ENCODE measurements at places on chromosomes 1 and 21. TPM values are rescaled to one million over a fixed set of nuclear protein-coding genes. Genes with fewer than 3 reads are reported as not detected.

GRCh38 chr1:154342836-154343472 is 17.6 kb downstream of the ATP8B2 start:
- no peak for DNase-seq

Gene C1orf87
- total RNA-seq: not detected

Gene TRIM62
- 7.3 TPM for total RNA-seq

DNA sequence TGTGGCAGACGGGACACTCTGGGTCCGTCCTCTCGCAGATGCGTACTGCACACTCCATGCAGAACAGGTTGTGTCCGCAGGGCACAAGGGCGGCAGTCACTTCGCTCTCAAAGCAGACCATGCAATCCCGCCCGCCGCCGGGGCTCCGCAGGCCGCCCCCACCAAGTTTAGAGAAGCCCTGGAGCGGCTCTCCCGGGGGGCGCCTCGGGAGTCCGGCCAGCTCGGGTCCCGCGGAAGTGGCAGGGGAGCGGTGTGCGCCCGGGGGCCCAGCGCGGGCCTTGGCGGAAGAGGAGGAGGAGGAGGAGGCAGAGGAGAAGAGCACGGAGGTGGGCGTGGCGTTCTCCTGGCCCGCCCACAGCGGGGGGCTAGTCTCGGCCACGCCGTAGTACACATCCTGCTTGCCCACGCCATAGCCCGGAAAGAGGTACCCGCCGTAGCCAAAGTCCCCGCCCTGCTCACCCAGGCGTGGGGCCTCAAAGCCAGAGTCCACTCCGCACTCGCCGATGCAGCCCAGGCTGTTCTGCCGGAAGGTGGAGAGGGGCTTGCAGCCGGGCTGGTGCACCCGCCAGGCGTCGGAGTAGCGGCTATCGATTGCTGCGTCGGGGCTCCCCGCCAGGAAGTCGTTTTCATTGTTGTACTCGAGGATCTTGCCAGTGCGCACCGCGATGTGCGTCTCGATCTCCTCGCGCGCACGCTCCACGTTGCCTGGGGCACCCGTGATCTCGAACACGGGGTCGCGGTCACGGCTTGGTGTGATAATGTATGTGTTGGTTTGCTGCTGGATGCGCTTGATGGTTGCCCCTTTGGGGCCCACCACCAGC is 5.4 kb downstream of the MEX3A start:
- no peak for DNase-seq

- DNase-seq: no peak
These were observed 73.3 kb downstream of the ARID4B start for GRCh38 chr1:235254721-235255120.

DNA sequence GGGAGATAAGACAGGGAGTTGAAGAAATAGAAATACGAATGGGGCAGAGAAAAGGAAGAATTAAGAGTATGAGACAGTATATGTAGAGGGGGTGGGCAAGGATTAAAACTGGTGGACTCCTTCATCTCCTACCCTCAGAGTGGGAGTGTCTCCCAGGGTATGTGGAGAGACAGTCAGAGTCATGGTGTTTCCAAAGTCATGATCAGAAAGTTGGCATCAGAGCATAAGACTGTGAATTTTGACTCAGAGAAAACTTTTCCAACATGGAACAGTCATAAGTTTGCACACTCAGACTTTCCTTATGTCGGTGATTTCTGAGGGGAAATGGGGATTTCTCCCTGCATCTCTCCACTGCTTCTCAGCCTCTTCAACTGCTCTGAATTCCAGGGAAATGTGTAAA is 2.4 kb downstream of the CD84 start:
- DNase-seq: no peak

Gene GJB4
- not detected for total RNA-seq

Gene SLC37A1
- total RNA-seq: 11.1 TPM

DNA sequence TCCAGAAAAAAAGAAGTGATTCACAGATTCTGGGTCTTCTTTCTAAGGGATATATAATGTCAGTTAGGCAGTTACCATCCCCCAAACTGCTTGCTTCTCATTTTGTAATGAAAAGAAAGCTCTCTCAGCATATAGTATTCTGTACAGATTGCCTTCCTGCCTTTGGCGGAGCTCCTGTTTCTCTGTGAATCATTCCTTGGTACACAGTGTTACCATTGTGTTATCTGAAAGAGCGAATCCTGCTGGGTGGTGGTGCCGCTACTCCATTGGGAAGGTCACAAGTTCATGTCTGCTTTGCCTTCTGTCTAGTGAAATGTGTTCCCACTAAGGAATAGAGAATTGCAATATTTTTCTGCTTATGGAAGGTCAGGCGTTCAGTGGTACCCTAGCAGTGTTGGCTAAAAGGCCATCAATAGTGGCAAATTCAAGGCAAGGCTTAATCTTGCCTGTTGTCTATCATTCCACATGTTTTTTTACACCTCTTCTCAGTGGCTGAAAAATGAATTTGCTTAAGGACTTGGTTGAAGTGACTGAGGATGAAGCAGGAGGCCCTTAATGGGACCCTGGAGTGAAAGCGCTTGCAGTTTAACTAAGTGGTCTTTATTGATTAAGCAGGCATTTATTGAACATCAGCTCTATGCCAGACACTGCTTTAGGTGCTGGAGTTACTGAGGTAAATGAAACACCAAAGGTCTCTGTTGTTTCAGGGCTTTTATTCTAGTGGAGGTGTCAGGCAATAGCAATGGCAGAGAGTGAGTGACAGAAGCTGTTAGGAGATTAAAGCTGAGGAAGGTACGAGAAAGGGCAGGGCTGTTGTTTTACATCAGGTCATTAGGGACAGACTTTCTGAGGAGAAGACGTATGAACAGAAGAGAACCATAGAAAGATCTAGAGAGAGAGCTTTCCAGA is 186.7 kb downstream of the PDE4B start:
- DNase-seq: no peak

DNA sequence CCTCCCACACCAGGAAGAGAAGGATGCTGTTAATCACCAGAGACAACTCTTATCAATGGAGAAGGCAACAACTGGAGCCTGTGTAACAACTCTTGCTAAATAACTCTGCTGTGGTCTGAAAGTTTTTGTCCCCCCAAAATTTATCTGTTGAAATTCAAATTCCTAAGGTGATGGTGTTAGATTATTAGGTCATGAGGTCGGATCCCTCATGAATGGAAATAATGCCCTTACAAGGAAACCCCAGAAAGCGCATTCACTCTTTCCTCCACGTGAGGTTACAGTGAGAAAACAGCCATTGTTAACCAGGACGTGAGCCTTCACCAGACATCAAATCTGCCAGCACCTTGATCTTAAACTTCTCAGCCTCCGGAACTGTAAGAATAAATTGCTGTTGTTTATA is 141.9 kb upstream of the CXADR start:
- DNase-seq: no peak

Data from esophagus muscularis mucosa (tissue), 4 donors.